ENCODE measurements at places on chromosomes 1 and 21.

GRCh38 chr1:221626041-221626440 lies 115.8 kb downstream of the DUSP10 start:
- no peak for DNase-seq

DNA sequence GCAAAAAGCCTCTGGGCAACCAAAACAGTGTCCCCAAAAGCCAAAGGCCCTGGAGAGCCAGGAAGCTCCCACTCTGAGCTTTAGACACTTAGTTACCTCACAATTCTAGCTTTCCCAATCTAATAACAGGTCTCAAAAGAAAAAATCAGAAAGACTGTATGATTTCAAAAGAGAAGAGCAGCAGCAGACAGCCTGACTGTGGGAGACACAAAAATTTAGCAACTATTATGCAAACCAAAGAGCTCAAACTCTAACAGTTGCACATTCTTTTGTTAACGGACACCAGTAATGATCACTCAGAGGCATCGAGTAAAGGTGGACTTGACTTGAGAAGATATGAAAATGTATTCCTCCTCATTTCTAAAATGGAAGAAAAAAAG lies 160.1 kb downstream of the SLC45A1 start:
- no peak for DNase-seq

DNA sequence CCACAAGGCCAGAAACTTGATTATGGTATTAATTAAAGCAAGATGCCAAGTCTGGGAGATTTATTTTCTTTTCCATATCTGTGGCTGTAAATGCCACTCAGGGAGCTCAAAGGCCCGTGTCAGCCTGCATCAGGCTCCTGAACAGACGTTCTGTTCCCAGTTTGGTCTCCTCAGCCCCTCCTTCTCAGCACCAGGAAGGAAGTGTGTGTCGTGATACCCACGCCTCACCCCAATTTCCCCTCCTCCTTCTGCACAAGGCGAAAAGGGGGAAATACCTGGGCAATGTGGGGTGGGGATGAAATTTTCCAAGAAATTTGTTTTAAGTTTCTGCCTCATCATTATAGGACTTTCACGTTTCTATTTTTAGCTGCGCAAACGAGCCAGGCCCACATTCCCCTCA lies 112.0 kb downstream of the SYF2 start:
- no peak for DNase-seq

DNA sequence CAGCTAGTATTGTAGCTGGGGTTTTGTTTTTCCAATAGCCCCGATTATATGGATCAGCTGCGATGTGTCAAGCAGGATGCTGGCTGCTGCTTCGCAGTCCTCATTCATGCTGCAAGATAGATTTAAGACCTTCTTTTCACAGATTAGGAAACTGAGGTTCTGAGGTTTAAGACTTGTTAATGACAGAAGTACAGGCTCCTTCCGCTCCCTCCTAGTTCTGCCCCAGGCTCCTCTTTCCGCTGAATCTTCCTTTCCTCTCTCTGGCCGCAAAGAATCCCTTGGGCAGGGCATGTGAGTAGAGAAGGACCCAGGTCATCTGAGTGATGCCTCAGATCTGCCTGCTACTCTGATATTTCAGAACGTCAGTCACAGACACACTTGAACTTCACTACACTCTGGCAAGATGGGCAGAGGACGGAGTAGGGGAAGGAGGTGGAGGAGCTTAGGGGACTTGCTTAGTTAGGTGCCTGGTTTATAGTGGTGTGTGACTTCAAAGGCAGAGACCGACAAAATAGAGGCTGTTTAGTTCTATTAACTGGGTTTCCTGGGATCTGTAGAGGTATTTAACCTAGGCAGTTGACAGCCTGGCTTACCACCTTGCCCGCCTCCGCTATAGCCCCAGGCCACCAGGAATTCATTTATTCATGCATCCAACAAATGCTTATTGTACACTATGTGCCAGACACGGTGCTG lies 4.2 kb downstream of the IGSF21 start:
- no peak for DNase-seq

All from nephron progenitor cell (in vitro differentiated cells).